ENCODE measurements at places on chromosomes 4 and X.
A peak's percentile ranks its signal among the peaks of the same experiment; 100 is the strongest.

- no peak for DNase-seq
Observed at GRCh38 chr4:40363945-40364344, 28.8 kb downstream of the CHRNA9 start.

GRCh38 chr4:165383591-165384073 lies 4.8 kb downstream of the CPE start:
- no peak for DNase-seq

- DNase-seq = no peak
Observed at GRCh38 chr4:646460-646859, 21.1 kb downstream of the PDE6B start.

GRCh38 chr4:138056541-138056940 lies 185.6 kb downstream of the SLC7A11 start:
- no peak for DNase-seq

DNA sequence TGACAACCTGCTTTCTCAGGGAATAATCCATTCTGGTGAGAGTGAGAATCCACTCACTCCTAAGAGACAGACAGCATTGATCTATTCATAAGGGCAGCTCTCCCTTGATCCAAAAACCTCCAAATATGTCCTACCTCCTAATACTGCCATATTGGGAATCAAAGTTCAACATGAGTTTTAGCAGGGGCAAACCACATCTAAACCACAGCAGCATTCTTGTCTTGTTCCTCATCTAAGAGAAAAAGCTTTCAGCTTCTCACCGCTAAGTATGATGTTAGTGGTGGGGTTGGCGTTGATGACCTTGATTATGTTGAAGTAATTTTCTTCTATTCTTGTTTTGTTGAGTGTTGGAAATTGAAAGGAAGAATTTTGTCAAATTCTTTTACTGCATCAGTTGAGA lies 69.6 kb downstream of the SERTM2 start:
- DNase-seq = no peak

- no peak for DNase-seq
Observed at GRCh38 chr4:150986085-150986484, 29.0 kb downstream of the LRBA start.

DNA sequence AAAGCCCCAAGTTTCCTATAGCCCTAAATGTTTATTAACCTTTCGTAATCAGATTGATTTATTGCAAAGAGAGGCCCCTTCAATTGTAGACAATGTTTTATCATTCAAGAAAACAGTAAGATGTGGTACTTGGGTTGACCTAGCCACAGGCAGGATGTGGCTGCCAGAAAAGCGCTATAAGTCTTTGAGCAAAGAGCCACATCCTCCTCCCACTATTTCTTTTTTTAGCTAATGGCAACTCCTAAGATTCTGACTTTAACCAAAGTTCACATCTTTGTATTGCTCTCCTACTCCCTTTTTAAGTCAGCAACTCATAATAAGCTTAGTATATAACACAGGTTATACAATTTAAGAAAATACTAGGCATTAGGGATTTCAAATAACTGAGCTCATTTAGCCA lies 70.7 kb upstream of the PPP3CA start:
- no peak for DNase-seq

DNA sequence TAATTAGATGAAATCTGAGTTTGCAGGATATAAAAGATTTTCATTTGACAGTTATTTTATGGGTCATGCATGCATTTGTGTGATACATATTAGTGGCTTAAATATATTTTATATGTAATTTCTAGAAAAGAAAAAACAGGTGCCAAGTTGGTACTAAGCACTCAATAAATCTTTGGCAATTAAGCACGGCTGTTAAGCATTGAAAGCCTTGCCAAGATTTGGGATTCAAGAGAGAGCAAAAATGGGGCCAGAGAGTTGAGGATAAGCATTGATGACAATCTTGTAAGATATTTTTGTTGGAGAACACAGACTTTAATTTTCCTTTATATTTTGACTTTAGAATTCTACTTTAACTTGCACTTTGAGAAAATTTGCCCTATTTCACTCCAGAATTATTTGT lies 249.8 kb upstream of the MAD2L1 start:
- DNase-seq = no peak

DNA sequence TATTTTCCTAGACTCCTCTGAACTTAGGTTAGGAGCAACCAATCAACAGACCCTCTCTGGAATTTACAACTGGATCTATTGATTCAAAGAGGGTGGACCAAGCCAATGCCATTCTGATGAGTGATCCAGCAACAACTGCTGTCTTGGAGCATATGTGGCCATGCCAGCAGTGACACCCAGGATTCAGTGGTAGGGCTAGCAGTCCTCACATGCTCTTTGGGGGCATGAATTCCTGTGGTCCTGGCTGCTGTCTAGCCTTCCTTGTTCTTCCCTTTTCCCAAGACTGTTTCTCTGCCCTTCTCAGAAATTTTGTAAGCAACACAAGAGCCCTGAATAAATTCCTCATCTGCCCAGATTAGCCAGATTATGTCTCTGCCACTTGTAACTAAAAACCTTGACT lies 61.5 kb upstream of the GATB start:
- no peak for DNase-seq

- DNase-seq = no peak
Observed at GRCh38 chrX:42837747-42838146, 59.8 kb upstream of the PPP1R2C start.

DNA sequence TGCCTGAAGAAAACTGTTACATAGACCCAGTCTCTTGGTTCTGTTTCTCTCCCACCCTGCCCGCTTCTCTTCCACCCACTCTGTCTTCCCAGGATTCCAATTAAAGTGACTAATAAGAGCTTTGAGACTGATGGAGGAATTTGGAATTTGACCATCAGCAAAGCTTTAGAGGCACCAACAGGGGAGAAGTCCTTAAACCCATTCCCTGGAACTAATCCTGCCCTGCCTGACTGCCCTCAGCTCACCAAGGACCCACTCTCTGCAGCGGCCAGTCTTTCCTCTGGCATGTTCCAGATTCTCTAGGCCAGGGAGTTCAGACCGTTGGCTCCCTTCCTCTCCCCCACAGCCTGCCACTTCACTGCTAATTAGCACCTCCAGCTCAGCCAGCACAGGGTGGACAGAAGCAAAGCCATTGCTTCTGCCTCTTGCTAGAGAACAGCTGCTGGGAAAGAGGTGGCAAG lies 23.9 kb downstream of the SCD5 start:
- no peak for DNase-seq

DNA sequence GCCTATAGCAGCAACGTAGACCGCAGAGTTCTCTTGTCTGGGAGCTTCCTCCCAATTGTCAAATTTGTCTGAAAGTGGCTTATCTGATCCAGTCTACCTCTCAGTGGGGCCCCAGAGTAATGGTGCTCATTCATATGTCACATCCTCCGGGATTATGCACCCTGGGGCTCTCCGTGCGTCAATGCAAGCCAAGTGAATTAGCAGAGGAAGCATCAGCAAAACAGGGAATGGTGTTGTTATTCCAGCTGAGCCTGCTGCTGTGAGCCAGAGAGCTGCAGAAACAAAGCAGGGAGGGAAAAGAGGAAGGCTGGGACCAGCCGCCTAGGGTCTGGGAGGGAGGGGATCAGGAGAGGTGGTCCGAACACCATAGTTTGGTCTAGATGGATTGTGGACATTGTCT lies 95.2 kb downstream of the CLNK start:
- DNase-seq = no peak

DNA sequence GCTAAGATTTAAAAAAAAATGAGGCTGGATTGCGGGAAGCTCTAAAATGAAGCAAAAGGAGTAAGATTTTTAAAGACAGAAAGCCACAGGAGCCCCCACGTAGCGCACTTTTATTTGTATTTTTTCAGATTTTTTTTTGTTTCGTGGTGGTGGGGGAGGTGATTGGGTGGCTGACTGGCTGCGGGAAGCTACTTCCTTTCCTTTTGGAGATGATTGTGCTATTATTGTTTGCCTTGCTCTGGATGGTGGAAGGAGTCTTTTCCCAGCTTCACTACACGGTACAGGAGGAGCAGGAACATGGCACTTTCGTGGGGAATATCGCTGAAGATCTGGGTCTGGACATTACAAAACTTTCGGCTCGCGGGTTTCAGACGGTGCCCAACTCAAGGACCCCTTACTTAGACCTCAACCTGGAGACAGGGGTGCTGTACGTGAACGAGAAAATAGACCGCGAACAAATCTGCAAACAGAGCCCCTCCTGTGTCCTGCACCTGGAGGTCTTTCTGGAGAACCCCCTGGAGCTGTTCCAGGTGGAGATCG lies 908 bp downstream of the PCDH10 start:
- no peak for DNase-seq

GRCh38 chr4:12120968-12121367 lies 692.3 kb upstream of the HS3ST1 start:
- DNase-seq = no peak

DNA sequence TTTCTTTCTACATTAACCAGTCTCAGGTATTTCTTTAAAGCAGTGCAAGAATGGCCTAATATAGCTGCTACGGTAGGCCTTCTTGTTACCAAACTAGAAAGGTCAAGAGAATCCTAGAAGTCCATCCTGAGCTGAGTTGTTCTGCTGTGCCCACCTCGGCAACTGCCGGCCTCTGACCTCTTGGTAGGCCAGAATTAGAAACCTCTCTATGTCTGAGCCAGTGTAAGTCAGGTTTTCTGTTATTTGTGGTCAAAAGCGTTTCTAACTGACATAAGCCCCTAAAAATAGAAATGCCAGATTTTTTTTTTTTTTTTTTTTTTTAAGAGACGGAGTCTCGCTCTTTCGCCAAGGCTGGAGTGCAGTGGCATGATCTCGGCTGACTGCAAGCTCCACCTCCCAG lies 43.1 kb downstream of the SOWAHB start:
- DNase-seq = no peak

DNA sequence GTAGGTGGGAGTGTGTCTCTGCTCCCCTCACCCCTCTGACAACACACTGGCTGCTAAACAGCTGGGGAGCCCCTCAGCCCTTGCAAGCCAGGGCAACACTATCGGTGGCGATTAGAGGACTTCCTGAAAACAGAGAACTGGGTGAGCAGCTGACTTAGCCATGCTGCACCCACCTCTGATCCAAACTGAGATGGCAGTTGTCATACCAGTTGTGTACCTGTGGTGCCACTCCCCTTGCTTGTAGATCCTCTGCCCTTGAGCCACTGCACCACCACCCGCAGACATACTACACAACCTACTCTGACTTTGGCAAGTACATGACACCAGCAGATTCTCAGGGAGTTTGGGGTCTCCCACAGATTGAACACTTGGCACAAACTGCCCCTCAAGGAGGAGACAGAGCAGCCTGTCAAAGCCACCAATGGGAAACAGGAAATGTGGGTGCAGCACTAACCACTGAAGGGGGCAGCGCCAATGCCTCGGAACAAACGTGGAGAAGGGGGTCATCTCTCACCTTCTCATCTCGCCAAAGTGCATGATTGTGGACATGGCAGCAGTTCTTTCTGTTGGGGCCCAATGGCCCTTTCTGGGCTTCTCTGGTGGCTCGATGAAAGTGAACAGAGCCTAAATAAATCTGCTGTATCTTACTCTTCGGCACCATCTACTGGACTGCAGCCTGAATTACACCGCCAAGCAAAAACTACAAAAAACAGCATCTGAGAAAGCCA lies 119.8 kb downstream of the NEK1 start:
- peak; percentile 33 for DNase-seq

GRCh38 chr4:147732518-147733235 lies 789 bp downstream of the ARHGAP10 start:
- DNase-seq = peak; percentile 80

GRCh38 chr4:76597423-76597979 lies 162.5 kb downstream of the SHROOM3 start:
- no peak for DNase-seq
